Glutamatergic neuron (in vitro differentiated cells): ENCODE measurements at places on chromosomes 12 and 14. TPM values are rescaled to one million over a fixed set of nuclear protein-coding genes. Genes with fewer than 3 reads are reported as not detected.
A peak's percentile ranks its signal among the peaks of the same experiment; 100 is the strongest.

The RDH12 gene
- total RNA-seq: 0.22 TPM

The ETFBKMT gene
- 2.2 TPM for total RNA-seq

The SERPINA6 gene
- total RNA-seq: not detected

The OR10AD1 gene
- total RNA-seq: not detected

The NFE2 gene
- total RNA-seq: not detected

GRCh38 chr12:130133851-130134562, 28.3 kb upstream of the FZD10 start:
- no peak for DNase-seq

GRCh38 chr12:57859121-57859520, 12.6 kb upstream of the CTDSP2 start:
- no peak for DNase-seq

DNA sequence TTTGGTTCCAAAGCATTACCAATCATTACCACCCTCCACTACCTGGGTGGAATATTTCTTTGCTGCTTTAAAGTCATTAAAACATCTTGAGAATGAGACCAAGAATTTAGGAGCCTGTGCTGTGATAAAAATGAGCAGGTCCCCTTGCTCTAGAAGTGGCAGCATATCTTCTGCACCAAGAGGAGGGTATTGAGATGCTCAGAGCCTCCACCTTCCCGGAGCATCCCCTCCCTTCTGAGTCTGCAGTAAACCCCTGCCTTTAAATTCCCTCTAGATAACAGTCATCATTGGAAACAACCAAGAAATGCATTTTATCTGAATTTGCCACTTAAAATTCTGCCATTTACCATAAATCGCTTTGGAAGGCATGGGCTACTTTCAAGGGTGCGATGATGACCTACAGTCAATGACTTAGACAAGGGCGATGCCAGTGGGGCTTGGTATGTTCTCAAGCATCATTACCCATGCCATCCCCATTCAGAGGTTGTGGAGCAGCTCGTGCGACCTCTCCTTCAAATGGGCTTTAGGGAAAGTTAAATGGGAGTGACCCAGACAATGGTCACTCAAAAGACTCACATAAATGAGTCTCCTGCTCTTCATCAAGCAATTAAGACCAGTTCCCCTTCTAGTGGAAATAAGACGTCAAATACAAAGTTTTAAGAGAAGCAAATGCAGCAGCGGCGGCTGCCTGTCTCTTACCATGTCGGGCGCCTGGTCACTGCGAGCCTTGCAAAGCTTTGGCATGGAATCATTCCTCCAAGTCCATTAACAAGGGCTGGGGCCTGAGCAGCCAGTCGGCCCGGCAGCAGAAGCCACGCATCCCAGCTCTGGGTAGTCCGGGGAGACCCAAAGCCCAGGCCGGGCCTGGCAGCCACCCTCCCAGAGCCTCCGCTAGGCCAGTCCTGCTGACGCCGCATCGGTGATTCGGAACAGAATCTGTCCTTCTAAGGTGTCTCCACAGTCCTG, 334.5 kb downstream of the TMEM121 start:
- DNase-seq: no peak

DNA sequence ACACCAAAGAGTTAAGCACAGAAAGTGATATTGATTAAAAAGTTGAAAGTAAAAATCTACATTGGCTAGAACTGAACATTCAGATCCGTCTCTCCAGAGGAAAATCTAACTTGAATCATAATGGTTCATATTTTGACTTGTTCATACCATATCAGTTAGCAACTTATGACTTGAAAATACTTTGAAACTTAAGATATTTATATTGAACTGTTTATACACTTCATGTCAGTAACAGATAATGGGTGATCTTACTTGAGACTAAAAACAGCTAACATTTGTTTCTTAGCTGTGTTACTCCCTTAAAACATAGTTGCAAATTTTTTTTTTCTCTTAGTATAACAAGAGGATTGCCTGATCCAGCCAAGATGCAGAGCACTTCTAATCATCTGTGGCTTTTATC, 3.6 kb downstream of the TBK1 start:
- DNase-seq: no peak

DNA sequence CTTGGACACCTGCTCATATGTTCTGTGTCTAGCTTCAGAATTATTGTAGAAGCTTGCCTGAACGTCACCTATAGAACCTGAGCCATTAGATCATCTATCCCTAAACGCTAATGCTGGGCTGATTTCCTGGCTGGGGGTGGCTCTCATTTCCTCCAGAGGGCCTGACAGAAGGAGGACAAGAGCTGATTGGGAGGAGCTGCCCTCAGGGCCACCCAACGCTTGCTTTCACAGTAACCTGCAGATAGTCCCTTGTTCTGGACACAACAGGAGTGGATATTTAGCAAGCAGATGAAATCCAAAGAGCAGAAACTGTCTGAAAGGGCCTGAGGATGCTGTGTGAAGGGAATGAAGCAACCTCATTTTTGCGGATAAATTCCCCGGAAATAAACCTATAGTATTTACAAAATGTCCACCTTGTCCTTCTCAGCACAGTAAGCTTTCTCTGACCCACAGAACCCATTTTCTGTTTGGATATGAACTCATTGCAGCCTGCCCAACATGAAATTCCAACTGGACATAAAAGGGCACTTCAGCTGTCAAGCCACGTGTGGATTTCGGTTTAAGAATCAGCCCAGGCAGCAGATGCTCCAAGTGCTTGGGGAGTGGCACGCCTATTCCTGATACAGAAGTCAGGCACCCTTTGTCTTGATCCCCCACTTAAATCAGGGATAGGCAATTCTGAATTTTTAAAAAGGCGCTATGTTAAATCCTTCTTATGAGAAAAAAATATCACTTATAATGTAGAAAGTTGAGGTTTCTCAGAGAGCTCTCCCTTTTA, 32.8 kb upstream of the TUBA1C start:
- DNase-seq: peak; percentile 45

- no peak for DNase-seq
Measured at GRCh38 chr12:14825256-14825655, 11.3 kb upstream of the SMCO3 start.

DNA sequence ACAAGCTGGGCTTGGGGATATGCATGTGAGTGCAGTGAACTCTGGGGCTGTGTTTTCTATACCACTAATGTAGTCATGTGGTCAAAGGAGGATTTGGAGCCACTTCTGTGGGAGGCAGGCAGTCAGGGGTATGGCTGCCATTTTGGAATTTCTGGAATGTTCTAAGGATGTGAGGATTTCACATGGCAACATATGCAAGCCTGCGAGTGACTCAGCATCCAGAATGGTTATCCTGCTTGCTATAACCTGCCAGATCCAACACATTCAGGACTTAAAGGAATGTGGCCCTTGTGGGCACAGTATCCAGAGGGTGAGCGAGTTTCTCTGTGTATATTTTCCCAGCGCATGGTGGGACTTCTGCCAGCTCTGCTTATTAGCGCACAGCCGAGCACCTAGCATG, 249.2 kb upstream of the PWP1 start:
- DNase-seq: no peak
